ENCODE measurements at places on chromosomes 12 and 14.

DNA sequence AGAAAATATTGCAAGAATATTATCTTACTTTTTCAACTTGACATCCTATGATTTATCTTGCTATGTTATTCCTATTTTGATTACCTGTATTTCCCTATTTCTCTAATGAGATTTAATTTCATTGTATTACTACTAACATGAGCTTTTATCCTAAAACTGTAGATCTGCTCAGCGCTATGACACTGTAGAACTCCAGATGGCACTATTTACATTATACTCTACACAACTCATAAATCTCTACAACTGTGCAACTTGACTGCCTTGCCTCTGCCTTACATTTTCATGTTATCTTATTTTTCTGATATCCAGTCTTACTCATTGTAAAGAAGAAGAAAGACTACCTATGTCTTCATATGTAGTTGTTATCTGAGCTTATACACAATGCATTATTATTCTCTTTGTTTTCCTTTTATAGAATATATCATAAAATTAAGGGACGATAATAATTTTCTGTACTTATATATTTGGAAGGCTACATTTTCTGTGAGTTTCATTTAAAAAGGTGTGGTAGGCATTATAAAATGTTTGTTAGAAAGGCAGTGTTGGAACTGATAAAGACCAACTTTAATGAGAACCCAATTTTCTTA lies 24.1 kb downstream of the NUP37 start:
- DNase-seq: no peak

DNA sequence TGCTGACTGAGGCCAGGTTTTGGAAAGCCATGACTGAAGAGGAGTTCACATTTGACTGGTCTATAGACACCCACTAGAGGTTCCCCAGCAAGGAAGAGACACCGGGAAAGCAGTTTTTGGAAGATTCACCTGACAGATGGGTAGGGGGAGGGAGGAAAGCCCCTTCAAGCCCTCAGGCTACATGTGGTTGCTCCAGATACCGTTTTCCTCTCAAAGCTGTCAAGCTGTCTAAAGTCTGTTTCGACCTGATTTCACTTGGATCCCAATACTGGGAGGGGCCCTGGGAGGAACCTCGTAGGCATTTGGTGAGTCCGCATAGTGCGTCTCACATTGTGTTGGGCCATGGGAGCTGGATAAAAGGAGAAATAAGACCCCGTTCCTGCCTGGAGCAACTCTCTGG lies 1.7 kb upstream of the LRP1 start:
- no peak for DNase-seq

DNA sequence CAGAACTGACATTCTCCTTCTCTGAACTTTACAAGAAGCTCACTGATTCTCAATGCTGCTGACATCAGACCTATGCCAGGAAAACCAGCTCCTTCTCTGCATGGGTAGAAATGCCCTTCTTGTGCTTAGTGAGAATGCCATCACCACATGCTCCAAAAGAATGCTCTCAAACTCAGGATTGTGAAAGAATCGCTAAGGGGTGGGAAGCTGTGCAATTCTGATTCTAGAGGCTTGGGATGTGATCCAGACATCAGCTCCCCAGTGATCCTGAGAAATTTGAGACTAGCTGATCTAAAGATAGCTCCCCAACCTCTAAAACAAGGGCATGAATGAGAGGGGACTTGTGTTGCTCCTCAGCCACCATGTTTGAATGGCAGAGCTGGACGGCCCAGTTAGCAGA lies 113.2 kb downstream of the DPF3 start:
- no peak for DNase-seq

DNA sequence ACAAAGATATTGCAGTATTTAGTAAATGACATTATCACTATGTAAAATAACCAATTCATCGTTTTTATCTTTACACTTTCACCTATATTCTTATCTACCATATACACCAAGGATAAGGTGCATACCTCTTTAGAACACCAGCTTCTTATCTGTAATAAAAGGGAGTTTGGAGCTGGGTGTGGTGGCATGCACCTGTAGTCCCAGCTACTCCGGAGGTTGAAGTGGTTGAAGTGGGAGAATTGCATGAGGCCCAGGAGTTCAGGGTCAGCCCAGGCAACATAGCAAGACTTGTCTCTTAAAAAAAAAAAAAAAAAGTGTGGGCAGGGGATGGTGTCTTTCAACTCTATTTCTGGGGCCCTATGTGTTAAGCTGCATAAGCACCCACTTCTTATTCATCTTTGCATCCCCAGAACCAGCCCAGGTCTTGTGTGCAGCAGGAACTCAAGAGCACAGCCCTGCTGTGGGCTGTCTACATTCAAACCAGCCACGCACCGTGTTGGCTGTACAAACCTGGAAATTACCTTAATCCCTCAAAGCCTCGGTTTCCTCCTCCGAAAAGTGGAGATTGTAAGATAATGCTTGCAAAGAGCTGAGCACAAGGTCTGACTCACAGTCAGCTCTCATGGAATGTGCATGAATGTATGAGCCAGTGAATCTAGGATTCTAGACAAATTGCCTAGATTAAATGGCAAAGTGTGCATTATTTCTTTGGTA lies 256.6 kb upstream of the FOXN3 start:
- no peak for DNase-seq

- no peak for DNase-seq
These were observed 98.7 kb downstream of the BBS10 start for GRCh38 chr12:76249501-76249900.

GRCh38 chr12:93500201-93500600 lies 32.9 kb downstream of the MRPL42 start:
- DNase-seq: no peak

DNA sequence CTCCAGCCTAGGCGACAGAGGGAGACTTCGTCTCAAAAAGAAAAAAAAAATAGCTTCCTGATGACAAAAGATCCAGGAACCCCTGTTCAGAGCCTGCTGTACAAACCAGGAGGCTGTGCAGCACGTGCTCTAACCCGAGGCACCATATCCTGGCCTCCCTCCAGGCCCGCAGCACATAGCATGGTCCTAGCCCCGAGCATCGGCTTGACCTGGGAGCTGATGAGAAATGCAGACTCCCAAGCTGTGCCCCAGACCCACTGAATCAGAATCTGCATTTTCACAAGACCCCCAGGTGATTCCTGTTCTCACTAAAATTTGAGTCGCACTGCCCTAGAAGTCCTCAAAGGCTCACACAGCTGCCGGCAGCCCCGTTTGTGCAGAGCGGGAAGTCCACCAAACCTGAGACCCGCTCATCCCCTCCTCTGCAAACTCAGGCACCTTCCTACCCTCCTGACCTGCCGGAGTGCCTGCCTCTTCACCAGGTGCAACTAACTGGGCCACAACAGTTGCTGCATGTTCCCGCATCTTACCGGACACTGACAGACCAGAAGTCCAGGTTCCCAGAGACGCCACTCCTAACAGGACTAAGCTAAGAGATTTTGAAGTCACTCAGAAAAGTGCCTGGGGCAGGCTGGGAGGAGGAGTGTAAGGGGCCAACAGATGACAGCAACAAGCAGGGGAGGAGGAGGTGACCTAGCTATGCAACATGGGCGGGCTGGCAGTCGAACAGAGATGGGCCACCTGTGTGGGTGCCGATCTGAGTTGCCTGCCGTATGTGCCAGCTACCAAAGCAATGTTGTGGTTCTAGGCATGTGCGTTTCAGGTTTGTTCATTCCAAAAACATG lies 24.0 kb upstream of the RIN3 start:
- no peak for DNase-seq

- no peak for DNase-seq
These were observed 16.5 kb upstream of the RIMKLB start for GRCh38 chr12:8681129-8681884.

- DNase-seq: no peak
These were observed 7.4 kb upstream of the MTA1 start for GRCh38 chr14:105411985-105412770.

DNA sequence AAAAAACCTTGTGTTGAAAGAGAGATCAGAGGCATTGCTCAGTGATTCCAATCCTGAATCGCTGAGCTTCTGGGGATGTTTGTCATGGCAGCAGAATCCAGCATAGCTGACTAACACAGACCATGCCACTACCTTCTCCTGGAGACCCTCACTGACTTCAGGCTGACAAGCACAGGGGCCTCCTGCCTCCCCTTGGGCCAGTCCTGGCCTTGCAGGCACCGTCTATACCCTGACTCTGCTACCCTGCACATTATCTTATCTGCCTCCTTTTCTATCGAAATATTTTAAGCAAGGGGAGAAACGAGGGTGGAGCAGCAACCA lies 139.8 kb downstream of the KIF26A start:
- DNase-seq: no peak

- peak; percentile 54 for DNase-seq
These were observed 30.7 kb downstream of the DAD1 start for GRCh38 chr14:22558221-22558913.

DNA sequence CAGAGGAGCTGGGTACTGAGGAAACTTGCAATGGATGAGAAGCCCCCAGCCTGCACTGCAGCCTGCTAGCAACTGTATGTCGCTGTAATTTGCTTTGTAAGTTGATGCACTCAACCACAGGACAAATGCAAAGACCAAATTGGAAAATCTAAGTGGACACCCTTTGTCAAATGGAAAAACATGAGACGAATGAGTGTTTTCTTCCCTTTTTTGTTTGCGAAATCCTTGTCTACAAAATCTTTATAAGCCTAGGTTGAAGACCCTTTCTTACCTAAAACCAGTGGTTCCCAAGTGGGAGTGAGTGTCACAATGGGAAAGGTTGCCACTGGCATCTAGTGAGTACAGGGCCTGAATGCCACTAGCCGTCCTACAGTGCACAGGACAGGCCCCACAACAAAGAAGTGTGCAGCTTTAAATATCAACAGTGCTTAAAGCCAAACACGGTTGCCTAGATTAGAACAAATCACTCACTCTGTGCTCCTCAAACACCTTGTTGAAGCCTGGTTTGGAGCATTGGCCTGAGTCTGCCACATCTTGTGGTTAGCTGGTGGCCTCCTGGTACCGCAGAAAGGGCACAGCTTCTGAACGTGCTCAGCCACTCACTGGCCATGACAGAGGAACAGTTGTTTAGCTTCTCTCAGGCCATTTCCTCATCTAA lies 7.6 kb upstream of the VASH1 start:
- no peak for DNase-seq

DNA sequence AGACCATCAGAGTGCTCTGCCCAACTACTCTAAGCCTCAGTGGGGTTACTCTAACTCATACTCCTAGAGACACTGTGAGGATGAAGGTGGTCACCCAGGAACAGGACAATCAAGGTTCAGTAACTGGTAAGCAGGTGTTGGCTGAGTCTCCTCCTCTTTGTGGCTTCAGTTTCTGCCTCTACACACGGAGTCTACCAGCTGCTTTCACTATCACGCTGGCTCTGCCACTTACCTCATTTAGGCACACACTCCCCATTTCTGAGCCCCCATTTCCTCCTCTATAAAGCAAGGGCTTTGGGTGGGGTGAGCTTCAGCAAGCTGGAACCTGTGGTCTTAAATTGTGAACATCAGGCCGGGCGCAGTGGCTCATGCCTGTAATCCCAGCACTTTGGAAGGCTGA lies 7.3 kb upstream of the TCHP start:
- no peak for DNase-seq

GRCh38 chr14:73739899-73740617 lies 25.9 kb upstream of the PNMA1 start:
- no peak for DNase-seq

DNA sequence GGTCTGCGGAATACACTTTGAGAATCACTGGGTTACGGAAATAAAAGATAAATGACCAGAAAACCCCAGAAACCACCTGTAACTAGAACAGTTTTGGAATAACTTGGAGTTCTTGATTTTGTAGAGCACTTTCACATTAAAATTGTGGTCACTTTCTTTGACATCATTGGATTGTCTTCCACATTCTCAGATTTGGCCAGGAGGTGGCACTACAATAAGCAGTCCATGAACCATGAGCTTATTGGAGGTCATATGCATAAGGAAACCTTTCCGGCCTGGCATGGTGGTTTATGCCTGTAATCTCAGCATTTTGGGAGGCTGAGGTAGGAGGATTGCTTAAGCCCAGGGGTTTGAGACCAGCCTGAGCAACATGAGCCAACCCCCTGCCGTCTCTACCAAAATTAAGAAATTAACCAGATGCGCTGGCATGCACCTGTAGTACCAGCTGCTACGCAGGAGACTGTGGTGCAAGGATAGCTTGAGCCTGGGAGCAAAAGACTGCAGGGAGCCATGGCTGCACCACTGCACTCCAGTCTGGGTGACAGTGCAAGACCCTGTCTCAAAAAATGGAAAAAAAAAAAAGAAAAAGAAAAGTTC lies 107.7 kb upstream of the CAND1 start:
- DNase-seq: no peak

DNA sequence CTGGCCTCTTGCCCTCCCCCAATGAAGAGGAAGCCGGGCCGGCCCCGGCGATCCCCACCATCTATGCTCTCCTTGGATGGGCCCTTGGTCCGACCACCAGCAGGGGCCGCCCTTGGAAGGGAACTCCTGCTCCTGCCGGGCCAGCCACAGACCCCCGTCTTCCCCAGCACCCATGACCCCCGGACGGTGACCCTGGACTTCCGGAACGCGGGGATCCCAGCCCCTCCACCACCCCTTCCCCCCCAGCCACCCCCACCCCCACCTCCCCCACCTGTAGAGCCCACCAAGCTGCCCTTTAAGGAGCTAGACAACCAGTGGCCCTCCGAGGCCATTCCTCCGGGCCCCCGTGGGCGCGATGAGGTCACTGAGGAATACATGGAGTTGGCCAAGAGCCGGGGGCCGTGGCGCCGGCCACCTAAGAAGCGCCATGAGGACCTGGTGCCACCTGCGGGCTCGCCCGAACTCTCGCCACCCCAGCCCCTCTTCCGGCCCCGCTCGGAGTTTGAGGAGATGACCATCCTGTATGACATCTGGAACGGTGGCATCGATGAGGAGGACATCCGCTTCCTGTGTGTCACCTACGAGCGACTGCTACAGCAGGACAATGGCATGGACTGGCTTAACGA lies 19.4 kb downstream of the SETD1B start:
- no peak for DNase-seq

DNA sequence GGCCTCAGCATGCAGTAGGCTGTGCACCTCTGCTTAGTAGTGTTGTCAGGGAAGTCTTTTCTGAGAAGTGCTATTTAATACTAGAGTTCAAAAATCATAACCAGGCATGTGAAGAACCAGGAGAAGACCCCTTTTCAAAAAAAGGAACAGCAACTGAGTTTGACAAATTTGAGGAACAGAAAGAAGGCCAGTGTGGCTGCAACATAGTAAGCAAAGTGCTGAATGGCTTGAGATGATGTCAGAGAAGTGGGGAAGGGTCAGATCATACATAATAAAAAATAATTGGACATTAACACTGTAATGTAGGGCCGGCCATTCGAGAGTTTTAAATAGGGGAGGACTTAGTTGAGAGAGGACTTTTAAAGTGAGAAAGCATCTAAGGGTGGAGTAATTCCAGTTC lies 11.1 kb upstream of the CNTN1 start:
- no peak for DNase-seq
